ENCODE measurements at places on chromosomes 11 and 22. TPM values are rescaled to one million over a fixed set of nuclear protein-coding genes. Genes with fewer than 3 reads are reported as not detected.

CNIH2 gene
- polyA plus RNA-seq = 0.23 TPM

DNA sequence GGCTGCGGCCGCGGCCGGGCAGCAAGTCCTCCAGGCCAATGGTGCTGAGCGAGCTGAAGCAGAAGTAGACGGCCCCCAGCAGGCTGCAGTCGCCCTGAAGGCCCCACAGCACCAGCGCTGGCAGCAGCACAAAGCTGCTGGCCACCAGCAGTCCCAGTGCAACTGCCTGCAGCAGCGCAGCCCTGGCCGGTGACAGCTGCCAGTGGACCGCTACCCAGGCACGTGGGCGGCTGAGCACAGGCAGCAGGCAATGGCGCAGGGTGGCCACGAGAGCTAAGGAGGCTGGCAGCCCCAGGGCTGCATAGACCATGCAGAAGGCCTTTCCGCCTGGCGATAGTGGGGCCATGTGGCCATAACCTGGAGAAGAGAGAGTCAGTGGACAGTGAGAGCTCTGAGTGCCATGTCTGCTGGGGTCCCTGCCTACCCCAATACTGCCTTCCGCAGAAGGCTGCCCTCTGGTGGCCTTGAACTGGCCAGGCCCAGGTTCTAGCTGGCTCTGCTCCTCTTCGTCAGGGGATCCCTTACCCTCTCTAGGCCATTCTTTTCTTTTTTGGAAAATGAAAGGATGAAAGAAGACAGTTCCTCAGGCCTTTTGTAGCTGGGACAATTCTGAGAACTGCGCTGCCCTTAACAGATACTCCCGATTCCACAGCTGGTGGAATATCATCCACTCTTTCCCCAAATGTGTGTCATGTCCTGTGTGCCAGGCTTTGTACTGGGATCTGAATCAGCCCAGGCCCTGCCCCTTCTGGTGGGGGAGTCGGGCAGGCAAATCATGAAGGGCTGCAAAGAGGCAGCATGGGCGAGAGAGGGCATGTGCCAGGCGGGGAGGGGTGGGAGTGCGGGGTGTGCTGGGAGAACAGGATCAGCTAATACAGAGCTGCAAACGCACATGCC lies 1.8 kb downstream of the KCNK7 start:
- peak; percentile 84 for DNase-seq

DNA sequence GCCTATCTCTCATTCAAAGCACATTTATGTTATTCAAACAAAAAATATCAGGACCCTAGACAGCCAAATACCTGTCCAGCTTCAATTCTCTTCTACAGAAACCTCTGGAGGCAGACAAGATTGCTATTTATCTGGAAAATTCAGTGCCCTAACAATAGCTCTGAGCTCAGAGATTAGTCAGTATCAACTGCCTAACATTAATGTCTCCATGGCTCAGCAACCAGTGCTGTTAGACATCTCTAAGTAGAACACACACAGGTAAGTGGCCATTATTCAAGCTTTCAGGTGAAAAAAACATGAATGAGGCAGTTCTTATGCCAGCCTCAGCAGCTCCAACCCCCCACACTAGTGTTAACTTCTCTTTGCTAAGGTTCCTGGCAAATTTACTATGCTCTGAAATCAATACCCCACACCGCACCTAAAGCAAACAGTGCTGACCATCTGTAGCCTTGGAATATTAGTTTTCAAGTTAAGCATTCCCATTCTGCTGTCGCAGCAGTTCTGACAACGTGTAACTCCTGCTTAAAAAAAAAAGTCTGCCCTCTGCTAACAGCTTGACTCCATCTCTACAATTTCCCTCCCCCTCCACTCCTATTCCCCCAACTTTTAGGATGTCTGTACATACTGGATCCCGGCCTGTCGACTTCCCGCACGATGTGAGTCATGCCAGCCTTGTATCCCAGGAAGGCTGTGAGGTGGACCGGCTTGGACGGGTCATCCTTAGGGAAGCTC lies 1.5 kb downstream of the RPL3 start:
- DNase-seq = no peak

DNA sequence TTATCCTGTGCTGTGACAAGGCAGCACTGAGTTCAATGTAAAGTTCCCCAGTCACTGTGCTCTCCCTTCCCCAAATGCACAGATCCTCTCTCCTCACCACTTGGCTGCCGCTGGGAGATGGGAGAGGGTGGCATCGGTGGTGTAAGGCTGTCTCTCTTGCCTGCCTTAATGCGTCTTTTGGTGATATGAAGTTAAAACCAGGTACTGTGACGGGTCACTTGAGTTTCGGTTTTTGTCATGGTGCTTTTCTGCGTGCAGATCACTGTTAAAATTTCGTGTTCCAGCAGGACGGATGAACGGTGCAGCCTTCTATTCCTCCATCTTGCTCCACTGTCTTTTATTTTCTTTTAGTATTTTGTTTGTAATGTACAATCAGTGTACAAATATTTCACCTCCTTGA lies 18.6 kb downstream of the GLB1L2 start:
- no peak for DNase-seq

DNA sequence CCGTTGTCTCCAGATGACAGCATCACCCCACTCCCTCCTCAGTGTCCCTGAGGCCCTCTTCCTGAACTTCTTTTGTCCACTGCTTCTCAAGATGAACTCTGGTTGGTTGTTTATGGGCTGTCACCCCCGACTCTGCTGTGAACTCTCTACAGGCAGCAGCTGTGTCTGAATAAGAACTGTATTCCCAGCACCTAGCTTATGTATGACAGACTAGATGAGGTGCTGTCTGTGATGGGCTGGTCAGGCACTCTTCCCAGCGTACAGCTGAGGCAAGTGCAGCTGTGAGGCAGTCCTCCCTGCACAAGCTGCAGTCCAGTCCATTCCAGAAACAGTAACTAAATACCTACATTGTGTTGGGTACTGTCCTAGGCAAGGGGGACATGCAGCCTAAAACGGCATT lies 111.4 kb upstream of the PITPNB start:
- DNase-seq = no peak

CD3D gene
- 0.27 TPM for polyA plus RNA-seq

DNA sequence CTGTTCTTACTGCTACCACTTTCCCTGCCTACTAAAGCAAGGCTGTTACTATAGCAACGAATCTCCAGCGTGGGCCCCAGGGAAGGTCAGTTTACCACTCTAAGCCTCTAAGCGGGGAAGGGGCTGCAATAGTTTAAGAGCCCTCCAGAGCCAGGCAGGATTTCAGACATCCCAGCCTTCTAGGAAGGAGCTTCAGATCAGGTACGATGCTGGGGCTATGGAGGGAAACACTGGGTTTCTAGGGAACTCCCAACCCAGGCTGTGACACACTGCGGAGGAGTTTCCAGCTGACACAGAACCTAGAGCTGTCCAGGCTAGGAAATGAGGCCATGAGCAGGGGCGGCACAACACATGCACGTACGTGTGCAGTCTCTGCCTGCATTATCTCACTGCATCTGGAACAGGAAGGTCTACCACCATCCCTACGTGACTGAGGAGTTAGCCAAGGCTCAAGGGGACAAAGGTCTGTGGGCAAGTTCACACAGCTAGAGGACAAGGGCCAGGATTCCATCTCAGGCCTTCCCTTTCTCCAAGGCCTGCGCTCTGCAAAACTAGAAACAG lies 20.4 kb downstream of the HPS4 start:
- peak; percentile 21 for DNase-seq

- no peak for DNase-seq
Observed at GRCh38 chr11:69402251-69402887, 79.1 kb upstream of the LINC01488 start.

All from right cardiac atrium (tissue), 5 donors.